ENCODE measurements at places on chromosomes 11 and 22.

DNA sequence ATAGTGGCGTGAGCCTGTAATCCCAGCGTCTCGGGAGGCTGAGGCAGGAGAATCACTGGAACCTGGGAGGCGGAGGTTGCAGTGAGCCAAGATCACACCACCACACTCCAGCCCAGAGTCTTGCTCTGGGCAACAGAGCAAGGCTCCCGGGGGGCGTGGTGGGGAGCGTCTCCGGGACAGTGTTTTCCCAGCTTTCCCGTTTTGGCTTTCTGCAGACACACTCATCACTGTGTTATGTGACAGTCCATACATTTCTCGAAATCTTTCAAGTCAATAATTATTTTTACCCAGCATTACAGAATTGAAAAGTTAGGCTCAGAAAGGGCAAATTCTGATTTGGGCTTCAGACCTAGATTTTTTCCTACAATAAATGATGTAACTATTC is 31.7 kb downstream of the NEAT1 start:
- DNase-seq: no peak

DNA sequence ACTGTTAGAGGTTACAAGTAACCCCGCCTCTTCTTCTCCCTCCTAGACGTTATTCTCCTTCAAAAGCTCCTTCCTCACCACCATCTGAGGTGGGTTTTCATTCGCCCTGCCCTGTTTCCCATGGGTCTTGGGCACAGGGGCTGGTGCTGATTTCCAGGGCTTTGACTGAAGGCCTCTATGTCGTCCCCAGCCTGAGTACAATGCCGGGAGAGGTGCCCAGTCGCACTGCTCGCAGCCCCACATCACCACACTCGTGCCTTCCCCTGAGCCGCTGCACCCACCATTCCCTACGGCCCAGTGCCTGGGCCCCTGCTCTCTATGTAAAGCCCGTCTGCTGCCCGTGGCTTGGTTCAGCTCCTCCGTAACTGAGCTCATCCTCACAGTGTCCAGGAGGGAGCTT is 169.8 kb downstream of the DSCAML1 start:
- DNase-seq: no peak

- no peak for DNase-seq
These were observed 713 bp upstream of the ARL14EP start for GRCh38 chr11:30322191-30322590.

DNA sequence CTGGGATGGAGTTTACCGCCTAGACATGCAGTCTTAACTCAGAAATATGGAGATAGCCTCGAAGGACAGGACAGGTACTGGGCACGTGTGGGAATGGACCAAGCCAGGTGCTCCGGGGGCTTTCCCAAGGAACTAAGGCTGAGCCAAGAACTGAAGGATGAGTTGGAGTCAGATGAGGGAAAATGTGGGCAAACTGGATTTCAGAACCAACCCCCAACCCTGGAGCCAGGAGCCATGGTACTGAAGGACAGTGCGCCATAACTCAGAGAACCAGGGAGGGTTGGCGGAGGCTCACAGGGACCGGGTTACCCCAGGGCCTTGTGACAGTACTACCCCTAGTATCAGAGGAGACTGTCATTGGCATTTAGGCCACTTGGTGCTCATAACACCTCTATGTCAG is 2.5 kb upstream of the MIF start:
- no peak for DNase-seq

GRCh38 chr11:11782532-11783110 is 59.2 kb upstream of the USP47 start:
- DNase-seq: no peak

- DNase-seq: no peak
These were observed 27.4 kb downstream of the UBE2L3 start for GRCh38 chr22:21594865-21595452.

DNA sequence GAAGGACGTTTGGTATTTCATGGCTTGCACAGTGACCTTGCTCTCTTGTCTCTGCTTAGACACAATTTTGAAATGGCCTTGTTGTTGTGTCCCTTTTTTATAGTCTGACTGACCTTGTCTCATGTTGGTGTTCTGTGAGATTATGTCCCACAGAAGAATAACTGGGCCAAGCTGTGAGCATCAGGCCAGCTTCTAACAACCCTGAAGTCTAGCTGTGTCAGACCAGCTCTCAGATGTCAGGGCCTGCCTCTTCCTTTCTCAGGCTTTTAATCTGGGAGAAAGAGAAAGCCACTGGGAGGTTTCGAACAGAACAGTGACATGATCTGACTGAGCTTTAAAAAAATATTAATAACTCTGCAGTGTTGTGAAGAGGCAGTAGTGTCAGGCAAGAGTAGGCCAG is 2.0 kb upstream of the UEVLD start:
- no peak for DNase-seq

DNA sequence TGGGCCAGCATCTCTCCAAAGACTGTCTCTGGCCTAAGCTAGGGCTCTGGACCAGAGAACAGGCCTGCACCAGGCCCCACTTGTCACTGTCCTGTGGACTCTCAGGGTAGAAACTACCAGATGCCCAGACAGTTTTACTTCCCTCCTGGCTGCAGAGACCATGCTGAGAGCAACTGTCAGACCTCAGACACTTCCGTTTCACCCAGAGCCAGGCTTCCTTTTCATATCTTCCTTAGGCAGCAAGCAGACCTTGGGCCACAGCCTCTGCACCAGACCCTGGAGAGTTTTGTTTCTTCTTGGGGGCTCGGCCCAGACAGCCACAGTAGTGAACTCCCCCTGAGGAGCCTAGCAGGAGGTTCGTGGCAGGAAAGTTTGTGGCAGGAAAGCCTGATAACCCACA is 12.1 kb upstream of the FCHSD2 start:
- no peak for DNase-seq

DNA sequence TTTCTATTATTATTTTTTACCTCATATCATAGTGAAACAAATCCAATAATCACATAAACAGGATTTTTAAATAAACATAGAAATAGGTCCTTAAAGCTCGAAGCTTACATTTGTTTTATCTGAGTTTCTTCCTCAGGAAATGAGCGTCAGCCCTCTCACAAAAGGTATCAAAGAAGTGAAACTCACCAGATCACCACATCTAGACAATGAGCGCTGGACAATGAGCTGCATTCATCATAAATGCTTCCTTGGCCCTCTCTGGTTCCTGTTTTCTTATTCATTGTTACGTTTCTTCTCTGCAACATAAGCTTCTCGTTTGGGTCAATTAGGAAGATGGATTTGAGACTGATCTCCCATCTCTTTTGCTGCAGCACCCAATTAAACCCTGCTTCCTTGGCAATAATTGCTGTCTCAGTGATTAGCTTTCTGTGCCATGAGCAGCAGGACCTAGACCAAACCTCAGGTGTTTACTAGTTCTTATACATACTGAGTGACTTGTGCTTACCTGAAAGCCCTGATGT is 649.9 kb upstream of the LUZP2 start:
- DNase-seq: no peak

DNA sequence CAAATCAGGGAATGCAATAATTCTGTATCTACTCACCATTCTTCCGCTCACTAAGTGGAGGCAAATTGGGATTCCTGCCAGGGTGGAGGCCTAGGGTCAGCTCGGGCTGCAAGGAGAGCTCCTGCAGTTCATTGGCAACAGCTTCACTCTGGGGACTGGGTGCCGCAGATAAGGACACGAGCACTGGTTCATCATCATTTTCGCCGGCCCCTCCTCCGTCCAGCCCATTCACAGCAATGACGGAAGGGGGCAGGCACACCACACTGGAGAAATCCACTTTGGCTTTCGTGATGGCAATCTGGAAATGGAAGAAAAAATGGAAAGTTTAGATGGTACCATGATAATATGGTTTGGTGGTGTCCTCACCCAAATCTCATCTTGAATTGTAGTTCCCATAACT is 84.4 kb downstream of the MRTFA start:
- DNase-seq: no peak

- no peak for DNase-seq
These were observed 38.0 kb upstream of the ETS1 start for GRCh38 chr11:128625326-128625725.

DNA sequence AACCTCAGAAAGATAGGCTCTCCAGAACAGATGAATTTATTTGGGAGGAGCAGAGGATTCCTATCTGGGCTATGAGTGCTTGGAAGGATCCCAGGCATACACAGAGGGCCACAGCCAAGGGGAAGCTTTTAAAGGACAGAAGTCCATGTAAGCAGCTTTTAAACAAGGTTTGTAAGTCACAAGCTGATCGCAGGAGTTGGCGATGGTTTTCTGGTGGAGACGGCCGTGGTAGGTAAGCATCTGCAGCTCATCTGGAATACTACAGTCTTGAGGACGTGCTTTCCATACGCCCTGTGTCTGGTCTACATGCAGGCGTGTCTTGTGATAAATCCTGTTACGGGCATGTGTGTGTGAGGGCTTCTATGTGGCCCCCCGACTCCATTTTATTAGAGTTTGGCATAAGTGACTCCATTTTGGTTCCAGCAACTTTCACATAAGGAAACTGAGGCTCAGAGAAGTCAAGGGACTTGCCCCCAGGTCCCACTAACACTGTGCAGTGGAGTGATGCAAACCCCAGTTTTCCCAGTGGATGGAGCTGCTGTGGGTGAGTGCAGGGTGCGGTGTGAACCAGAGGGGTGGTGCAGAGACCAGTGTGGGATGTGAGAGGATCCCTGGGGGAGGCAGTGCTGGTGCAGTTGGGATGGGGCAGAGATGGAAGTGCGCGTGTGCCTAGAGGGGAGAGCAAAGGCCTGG is 11.8 kb upstream of the ACY3 start:
- DNase-seq: no peak

- DNase-seq: no peak
These were observed 352.2 kb upstream of the CTSC start for GRCh38 chr11:88689548-88690240.

DNA sequence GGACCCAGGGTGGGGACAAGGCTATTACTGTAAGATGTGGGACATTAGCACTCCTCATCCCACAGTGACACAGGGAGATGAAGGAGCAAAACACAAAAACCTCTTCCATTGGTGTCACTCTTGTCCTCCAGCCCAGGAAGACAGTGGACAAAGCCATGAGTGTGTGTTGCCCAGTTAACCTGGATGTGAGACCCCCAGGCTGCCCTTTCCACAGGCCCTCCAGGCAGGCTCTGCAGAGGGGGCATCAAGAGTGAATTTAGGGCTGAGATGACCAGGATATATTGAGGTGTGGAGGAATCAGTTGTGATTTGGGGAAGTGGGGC is 111.3 kb downstream of the GGTLC2 start:
- no peak for DNase-seq

GRCh38 chr11:11324090-11324489 is 29.0 kb downstream of the CSNK2A3 start:
- no peak for DNase-seq

DNA sequence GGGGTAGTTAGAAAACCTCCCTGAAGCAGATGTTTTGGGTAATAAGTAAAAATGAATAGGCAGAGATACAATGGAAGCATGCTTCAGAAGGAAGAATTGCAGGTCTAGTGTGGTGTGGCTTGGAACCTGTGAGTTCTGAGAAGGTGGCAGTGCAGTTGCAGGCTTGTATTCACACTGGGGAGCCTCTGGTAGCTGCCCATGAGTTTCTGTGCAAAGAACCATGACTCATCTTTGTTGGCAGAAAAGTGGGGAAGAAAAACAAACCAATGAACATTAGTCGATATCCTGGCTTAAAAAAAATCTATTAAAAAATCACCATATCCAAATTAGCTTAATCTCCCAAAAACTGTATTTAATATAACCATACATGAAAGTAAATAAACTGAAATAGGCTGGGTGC is 232.6 kb downstream of the FAT3 start:
- no peak for DNase-seq

GRCh38 chr11:109972939-109973338 is 120.3 kb upstream of the ZC3H12C start:
- DNase-seq: no peak

DNA sequence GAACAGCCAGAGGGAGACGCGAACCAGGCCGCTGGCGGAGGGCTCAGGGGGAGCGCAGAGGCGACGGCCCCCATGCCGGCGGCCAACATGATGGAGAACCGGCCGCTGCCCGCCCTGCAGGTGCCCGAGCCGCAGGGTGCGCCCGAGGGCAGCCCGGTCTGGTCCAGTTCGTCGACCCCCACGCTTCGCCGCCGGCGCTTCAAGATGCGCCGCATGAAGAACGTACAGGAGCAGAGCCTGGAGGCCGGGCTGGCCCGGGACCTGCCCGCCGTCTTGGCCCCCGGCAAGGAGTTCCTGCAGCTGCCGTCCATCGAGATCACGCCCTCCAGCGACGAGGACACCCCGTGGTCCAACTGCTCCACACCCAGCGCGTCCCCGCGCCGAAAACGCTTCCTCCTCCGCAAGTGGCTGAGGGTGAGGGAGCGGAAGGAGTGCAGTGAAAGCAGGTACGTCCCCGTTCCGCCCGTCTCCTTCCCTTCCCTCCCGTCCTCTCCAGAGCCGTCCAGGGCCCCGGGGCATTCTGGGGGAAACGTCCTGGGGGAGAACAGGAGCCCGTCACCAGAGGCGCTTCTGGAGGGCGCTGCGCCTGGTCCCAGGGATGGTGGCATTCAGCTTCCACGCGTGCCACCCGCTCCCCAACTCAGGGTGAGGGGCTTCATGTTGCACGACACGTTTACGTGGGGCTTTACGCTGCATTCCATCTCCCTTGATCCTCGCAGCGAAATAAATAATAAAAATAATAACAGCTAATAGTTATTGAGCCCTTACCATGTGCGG is 840 bp downstream of the GRAMD1B start:
- peak; percentile 88 for DNase-seq

Data from T-helper 1 cell (primary cell).